SJSA1 (cell line): ENCODE measurements at places on chromosomes 3 and 15. TPM values are rescaled to one million over a fixed set of nuclear protein-coding genes. Genes with fewer than 3 reads are reported as not detected.

DNA sequence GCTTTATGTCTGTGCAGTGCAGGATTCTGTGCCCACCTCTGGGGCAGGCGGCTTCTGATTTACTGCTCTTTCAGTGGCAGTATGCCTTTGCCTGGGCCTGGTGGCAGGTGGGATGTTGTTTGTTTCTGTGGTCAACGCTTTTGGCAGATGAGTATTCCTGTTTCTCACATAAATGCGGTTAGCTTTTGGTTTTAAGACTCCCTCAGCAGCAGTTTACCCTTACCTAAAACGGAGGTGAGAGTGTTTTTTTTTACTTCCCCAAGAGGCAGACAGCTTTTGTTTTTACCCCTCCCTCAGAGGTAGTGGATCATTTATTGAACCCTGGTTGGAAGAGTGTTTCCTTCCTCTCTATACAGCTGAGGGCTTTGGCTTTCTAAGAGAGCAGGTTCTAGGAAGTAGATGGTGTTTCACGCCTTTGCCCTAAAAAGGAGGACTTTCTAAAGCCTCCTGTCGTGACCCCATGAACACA is 134.1 kb upstream of the PLSCR5 start:
- H3K27me3 ChIP-seq: no peaks in the 10 kb centered on the region
- H3K4me3 ChIP-seq: no peak overlapping the region
- H3K4me1 ChIP-seq: no peaks in the 10 kb centered on the region

- DNase-seq: no peak
- H3K27ac ChIP-seq: no peak overlapping the region
- H3K4me1 ChIP-seq: no peaks in the 10 kb centered on the region
- H3K27me3 ChIP-seq: peaks cover 9% of the 10 kb centered on the region; the same call in 1 of the 2 replicates
Observed at GRCh38 chr3:186653080-186653707, 12.6 kb upstream of the HRG start.

DNA sequence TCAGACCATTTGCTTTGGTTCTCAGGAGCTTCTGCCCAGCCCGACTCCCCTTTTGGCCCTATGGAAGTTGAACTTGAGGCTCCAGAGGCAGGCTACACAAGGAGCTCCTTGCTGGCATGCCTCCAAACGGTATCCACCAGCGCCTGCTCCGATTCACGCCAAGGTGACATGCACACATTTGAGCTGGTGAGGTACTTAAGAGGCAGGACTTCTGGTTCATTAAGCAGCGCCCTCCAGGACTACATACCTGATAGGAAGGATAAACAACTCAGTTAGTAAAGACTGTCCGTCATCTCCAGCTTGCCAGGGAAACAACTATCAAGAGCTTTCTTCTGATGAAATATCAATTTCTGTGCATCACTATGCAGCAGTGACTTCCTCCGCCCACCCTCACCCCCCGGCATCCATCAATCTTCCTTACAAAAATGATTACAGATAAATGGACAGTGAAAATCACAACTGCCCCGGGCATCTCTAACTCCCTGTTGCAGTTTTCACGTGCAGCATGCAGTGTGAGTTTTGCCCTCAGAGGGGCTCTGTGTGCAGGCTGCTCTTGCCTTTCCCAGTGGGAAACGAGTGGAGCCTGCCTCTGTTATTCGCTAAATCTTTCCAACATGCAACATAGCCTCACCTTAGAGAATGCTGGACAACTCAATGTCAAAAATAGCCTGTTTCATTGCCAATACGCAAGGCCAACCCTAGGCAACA is 122.9 kb downstream of the ARRDC4 start:
- no peaks in the 10 kb centered on the region for H3K36me3 ChIP-seq
- no peaks in the 10 kb centered on the region for H3K4me1 ChIP-seq
- H3K27me3 ChIP-seq: no peaks in the 10 kb centered on the region
- no peak overlapping the region for H3K27ac ChIP-seq
- no peak for DNase-seq

- no peak overlapping the region for H3K27ac ChIP-seq
- H3K4me3 ChIP-seq: no peak overlapping the region
- no peaks in the 10 kb centered on the region for H3K4me1 ChIP-seq
- peaks cover 54% of the 10 kb centered on the region for H3K27me3 ChIP-seq
Observed at GRCh38 chr15:65993236-65993635, 123.9 kb downstream of the RAB11A start.

- DNase-seq: no peak
- no peaks in the 10 kb centered on the region for H3K27me3 ChIP-seq
- H3K4me1 ChIP-seq: no peaks in the 10 kb centered on the region
- no peaks in the 10 kb centered on the region for H3K36me3 ChIP-seq
- H3K27ac ChIP-seq: no peak overlapping the region
Observed at GRCh38 chr3:185089343-185089742, 63.5 kb downstream of the C3orf70 start.

DNA sequence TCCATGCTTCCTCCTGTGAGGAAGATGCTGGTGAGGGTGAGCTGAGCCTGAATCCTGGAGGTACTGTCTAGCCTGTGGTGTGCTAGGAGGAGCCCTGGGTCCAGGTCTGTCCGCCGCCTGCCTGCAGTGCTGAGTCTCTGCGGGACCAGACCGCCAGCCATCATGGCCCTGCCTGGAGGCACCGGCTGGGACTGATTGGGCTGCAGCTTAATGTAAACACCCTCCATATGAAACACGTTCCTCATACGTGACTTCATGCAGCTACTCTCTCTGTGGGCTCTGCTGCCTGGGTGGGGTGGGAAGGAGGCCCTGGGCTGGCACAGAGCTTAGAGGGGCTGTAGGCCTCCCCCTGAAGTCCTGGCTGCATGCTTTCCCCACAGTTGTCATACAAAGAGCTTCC is 67.4 kb downstream of the FBLN2 start:
- DNase-seq: no peak
- H3K4me3 ChIP-seq: no peak overlapping the region
- no peaks in the 10 kb centered on the region for H3K36me3 ChIP-seq

- no peak overlapping the region for H3K4me3 ChIP-seq
- no peaks in the 10 kb centered on the region for H3K36me3 ChIP-seq
- peaks cover 17% of the 10 kb centered on the region for H3K27me3 ChIP-seq
- peak; percentile 66 for DNase-seq
Observed at GRCh38 chr15:89472785-89473256, 23.6 kb downstream of the RHCG start.

PLA2G4D gene
- not detected in 2 replicates for total RNA-seq

MCF2L2 gene
- 0.03 TPM in 1 of 2 replicates, not detected in the other for total RNA-seq

CHRM5 gene
- total RNA-seq: 0.11 TPM in 1 of 2 replicates, not detected in the other

CYP11A1 gene
- 1.3 and 2.2 TPM in 2 replicates for total RNA-seq
